ENCODE measurements at places on chromosomes 5 and 9.
A peak's percentile ranks its signal among the peaks of the same experiment; 100 is the strongest.

DNA sequence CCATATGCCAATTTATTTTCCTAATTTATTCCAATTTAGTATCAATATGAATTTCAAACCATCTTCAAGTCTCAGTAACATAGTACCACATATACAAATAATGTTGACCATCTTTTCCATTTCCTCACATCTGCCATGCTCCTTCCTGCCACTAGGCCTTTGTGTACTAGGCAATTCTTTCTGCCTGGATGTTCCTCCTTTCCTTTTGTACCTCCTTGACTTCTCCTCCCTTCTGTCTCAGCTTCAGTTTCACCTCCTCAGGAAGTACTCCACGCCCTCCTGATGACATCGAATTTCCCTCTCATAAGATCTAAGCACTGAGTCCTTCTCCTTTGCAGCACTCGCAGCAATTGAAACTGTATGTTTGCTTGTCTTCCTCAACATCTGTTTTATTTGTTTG is 53.9 kb downstream of the MEF2C start:
- no peak for DNase-seq

GRCh38 chr5:132489871-132490483 is 596 bp downstream of the IRF1 start:
- peak; percentile 39 for DNase-seq

DNA sequence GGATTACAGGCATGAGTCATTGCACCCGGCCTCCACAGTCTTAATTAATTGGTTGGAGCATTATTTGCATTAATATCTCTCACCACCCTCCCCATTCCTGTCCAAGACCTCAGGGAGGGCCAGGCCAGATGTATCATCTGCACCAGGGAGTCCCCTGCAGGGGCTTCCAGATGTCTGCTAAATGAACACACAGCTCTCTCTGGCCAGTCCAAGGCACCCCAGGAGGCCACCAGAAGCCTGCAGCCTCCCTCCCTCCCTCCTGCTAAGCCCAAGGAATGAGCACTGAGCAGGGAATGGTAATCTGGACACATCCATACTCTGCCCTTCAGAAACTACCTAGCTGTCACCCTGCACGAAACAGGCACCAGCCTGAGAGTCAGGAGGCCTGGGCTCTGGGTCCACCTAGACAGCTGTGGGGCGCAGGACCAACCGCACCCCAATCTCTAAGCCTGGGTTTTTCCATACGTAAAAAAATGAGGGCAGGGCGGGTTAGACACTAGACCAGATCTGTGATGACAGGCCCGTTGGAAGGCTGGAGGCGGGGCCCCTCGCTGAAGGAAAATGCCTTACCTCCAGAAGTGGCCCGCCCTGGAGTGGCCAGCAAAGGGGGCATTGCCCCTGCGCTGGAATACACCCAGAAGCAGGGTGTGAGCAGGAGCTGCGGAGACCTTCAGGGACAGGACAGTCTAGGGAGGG is 8.3 kb downstream of the CIZ1 start:
- no peak for DNase-seq

DNA sequence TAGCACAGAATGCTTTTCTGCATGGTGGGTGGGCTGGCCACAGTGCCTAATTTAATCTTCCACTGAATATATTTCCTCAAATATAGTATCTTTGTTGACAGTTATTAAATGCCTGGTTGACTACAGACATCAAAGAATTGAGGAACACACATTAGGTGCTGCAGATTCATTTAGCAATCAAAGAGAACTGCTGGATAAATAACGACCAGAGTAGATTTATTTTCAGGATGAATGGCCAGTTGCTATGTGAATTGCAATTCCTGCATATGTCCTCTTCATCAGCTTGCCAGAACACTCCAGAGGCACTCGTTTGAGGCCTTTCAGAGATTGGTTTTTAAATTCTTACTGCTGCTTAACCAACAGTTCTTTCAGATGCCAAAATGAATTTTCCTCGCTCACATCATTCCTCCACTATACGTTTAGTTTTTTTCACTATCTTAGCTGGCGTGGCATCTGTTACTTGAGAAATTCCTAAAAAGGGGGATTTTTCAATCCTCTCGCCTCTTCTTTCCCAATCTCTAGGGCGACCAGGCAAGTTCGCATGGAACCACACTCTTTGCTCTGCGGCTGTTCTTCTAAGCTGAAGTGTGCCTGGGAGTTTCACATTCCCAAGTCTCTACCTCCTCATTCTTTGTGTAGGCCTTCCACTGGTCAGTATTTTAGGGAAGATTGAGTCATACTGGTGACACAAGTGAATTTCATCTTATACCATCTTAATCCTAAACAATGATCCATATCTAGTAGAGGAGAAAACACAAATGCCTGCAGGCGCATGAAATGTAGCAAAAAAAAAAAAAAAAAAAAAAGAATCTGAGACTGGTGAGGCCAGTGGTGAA is 237.1 kb upstream of the NMUR2 start:
- DNase-seq = no peak
